ENCODE measurements at places on chromosomes 7 and 10.

- DNase-seq, result no peak
Measured at GRCh38 chr7:119010635-119011034, 786.1 kb downstream of the ANKRD7 start.

- DNase-seq, result no peak
Measured at GRCh38 chr10:77348751-77349150, 288.9 kb downstream of the KCNMA1 start.

- no peak for DNase-seq
Measured at GRCh38 chr7:145718129-145718528, 398.5 kb upstream of the CNTNAP2 start.

GRCh38 chr10:124004663-124005004, 88.8 kb downstream of the CHST15 start:
- DNase-seq, result no peak

GRCh38 chr10:11626071-11626470, 14.6 kb upstream of the USP6NL start:
- no peak for DNase-seq

GRCh38 chr7:131166066-131166465, 161.6 kb upstream of the MKLN1 start:
- DNase-seq, result no peak

DNA sequence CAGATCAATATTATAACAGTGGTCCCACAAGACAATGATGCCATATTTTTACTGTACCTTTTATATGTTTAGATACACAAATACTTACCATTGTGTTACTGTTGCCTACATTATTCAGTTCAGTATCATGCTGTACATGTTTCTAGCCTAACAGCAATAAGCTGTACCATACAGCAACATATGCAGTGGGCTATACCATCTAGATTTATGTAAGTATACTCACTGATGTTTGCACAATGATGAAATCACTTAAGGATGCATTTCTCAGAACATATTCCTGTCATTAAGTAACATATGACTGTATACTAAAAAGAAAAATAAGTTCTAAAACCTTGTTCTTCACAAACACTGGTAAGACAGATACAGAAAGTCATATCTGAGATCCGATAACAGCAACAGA, 468.6 kb upstream of the SEMA3A start:
- DNase-seq, result no peak

GRCh38 chr10:13904064-13904463, 317.3 kb downstream of the PRPF18 start:
- no peak for DNase-seq

DNA sequence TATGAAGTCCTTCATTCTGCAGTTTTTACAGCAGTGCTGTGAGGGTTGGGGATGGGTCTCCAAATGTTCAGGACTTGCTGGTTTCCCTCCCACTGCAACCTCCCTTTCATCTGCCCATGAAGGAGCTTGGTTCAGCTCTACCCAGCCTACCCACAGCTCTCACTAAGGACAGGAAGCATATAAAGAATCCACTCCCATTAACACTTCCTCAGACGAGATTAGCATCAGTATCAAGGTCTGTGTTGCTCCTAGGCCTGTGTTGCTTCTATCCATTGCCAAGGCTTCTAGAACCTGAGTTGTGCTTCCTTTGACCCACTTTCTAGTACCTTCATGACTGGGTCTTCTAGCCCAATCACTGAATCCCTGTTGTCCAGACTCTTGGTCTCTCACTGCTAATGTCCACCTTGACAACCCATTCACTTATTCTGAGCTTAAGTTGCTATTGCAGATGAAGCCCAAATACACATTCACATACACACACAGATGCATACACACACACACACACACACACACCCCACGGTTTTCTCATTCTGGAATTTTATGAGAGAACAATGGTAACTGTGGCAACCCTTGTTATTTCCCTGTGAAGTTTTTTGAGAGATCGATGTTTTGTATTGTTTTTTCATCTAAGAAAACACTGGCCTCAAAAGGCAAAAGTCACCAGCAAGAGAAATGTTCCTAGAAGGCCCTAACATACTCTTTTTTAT, 248.1 kb downstream of the MTERF1 start:
- DNase-seq, result no peak

DNA sequence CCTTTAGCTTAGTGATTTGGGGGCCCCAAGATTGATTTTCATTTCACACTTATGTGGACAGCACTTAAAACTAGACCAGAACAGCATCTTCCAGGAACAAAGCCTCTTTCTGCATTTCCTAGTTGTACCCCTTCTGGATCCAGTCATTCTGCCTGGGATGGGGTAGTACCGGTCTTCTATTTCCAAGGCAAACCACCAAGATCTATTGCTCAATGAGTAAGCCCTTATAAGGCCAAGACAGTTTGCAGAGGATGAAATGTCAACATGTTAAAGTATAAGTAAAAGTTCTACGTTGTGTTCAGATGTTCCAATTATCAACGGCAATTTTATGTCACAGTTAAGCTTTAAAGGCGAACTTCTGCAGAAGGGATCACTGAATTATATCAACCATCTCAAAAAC, 106.9 kb upstream of the ZNF746 start:
- DNase-seq, result no peak

GRCh38 chr10:73218431-73219191, 28.4 kb downstream of the DNAJC9 start:
- no peak for DNase-seq

DNA sequence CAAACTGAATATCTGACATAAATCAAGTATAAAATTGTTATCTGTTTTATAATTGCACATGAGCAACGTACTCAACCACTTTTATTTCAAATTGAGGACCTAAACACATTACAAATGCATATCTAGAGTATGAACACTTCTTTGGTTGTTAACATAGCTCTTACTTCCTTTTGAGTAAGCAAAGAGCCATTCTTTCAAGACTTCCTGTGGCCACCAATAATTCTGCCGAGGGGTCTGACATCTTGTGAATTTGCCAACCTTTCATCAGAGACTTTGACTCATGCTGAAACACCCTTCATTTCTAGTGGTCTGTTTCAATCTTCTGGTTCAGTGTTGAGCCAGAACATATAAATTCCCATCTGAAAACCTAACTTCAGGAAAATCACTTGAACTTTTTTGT, 59.4 kb downstream of the CDK14 start:
- DNase-seq, result no peak

GRCh38 chr10:89837165-89838043, 136.0 kb downstream of the KIF20B start:
- no peak for DNase-seq

Data from activated CD8-positive, alpha-beta memory T cell treated with anti-CD3 and anti-CD28 coated beads for 4 hours (primary cell).